ENCODE measurements at places on chromosomes 6 and 20.

DNA sequence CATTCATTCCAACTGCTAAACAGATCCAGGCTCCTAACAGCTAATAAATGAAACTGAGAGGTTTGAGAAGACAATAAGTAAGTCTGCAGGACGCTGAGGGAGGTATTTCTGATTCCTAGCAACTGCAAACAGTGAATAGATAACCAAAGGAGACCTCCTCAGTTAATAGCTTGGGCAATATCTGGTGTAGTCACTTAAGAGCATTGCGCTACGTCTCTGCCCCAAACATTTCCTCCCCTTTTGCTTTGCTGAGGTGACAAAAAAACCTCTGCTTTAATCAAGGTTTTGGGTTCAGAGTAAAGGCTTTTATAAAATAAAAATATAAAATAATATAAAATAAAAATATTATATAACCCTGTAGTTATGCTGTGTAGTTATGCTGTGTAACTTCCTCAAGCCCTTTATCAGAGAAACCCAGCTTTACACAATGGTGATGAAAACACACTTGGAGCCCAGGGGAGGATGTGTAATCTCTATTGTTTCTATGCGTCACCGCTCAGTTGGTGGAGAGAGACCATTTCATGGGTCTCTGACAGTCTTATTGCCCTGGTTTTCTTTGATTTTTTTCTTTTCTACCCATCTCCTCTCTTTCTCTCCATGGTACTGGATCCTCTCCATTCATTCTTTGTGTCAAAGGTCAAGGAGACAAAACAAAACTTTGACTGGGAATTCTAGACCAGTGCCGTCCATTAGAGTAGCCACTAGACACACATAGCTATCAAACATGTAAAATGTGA, 18.9 kb upstream of the CALHM5 start:
- no peak for DNase-seq

GRCh38 chr20:55685425-55685824, 319.9 kb downstream of the CBLN4 start:
- no peak for DNase-seq

- DNase-seq: no peak
Observed at GRCh38 chr6:20866036-20866435, 331.8 kb downstream of the CDKAL1 start.

- DNase-seq: no peak
Observed at GRCh38 chr6:160792708-160793107, 90.7 kb downstream of the PLG start.

GRCh38 chr20:49810491-49811190, 2.0 kb upstream of the SLC9A8 start:
- no peak for DNase-seq

- DNase-seq: no peak
Observed at GRCh38 chr6:33248643-33248931, 23.1 kb downstream of the VPS52 start.

DNA sequence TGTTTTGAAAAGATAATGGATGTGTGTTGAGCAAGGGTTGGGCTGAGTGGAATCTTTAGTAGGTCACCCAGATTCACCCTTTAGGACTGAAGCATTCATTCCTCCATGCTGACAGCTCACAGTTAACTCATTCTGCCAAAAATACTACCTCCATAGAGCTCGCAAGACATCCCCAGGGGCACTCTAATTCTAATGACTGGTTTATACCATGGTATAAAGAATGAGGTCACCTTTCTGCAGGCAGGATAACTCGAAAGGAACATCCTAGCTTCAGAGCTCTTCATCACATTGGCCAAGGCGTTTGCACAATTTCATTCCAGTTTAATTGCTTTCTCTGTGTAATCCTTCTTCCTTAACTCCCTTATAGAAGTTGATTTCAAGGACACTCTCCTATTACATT, 1257.2 kb upstream of the EYS start:
- DNase-seq: no peak

DNA sequence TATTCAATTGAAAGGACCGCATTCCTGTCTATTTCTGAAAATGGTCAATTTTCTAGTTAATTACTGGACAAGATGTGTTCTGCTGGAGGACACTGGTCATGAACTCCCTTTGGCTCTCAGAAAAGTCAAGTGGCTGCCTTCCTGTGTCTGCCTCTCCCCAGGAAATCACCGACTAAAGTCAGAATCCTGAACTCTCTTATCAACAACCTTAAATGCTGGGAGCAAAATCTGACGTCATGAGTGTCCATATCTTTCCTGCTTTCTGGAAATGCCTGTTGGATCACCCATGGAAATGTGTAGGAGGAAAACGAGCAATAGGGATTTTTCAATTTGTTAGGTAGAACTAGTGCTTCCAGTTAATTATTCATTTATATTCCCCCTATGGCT, 53.5 kb upstream of the PLCB1 start:
- DNase-seq: no peak

DNA sequence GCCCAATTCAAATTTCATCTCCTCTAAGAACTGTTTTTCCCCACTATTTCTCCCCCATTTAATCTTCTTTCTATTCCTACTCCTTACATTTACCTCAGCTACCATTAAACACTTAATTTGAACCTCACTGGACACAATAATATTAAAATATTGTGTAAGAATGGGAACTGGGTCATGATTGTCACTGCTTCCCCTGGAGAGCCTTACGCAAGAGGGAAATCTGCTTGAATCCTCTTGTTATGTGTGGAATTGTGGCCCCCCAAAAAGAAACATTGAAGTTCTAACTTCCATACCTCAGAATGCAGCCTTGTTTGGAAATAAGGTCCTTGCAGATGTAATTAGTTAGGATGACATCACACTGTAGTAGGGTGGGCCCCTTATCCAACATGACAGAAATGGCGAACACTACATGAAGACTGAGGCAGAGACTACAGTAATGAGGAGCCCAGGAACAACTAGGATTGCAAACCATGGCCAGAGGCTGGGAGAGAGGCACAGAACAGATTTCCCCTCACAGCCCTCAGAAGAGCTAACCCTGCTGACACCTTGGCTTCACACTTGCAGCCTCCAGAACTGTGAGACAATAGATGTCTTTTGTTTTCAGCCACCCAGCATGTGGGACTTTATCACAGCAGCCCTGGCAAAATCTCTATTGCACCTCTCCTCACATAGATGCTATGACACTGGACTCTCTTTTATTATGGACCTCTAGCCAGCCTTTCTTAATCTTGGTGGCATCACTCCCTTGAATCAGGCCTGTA, 29.9 kb downstream of the HIVEP2 start:
- no peak for DNase-seq
